ENCODE measurements at places on chromosomes 3 and 15.

DNA sequence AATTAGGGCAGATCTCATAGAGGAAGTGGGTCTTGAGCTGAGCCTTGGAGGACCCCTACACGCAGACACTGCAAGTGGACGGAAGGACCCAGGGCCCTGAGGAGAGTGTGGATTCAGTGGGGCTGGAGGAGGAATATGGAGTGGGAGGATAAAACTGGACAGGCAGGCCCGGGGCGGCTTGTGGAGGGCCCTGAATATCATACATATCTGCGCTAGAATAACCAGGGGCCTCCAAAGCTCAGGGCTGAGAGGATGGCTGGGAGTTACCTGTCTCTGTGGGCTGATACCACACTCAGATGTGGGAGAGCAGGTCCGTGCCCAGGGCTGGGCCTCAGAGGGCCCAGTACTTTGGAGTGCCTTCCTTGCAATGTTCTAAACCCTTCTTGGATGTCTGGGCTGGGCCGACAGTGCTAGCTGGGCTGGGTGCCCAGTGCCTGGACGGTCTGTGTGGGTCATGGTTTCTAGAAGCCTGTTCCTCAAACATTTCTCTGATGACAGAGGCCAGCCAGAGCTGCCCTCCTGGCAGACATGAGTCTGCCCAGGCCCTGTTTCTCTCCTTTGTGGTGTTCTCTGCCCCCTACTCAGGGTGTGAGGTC, 29.6 kb downstream of the CHRD start:
- DNase-seq = no peak

DNA sequence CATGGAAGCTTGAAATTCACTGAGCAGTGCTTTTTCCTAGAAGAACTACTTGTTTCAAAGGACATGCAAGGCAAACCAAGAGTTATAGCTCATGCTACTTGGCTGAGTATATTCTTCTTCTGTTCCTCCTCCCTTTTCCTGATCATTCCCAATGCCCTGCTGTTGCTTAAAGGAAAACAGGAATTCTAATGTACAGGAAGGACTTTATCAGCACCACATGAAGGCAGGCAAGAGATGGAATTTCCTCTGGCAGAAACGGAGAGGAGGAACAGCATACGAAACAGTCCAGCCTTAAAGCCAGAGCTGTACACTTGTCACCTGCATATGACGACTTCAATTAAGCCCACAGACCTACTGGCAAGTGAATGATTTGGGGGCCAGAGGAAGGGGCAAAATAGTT, 15.7 kb downstream of the MEIS2 start:
- DNase-seq = no peak

- DNase-seq = no peak
Observed at GRCh38 chr3:23292432-23292831, 89.3 kb downstream of the UBE2E2 start.

DNA sequence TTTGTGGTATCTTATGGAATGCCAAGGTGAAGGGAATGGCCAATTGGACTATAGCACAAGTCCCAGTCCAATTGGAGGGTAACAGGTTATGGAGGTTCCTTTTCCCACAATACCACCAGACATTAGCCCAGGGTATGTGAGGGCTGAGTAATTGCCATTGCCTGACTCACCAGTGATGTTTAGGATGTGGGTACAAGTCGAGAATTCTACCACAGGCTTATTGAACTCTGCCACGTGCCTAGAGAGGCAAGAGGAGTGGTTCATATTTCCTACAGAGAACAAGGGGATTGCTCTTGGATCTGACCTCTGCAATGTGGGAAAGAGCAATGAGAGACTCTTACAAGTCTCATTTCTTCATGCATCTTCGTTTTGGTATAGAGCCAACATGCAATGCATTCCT, 85.0 kb upstream of the XCR1 start:
- no peak for DNase-seq

GRCh38 chr3:109933576-109933975, 596.2 kb upstream of the DPPA4 start:
- DNase-seq = no peak

DNA sequence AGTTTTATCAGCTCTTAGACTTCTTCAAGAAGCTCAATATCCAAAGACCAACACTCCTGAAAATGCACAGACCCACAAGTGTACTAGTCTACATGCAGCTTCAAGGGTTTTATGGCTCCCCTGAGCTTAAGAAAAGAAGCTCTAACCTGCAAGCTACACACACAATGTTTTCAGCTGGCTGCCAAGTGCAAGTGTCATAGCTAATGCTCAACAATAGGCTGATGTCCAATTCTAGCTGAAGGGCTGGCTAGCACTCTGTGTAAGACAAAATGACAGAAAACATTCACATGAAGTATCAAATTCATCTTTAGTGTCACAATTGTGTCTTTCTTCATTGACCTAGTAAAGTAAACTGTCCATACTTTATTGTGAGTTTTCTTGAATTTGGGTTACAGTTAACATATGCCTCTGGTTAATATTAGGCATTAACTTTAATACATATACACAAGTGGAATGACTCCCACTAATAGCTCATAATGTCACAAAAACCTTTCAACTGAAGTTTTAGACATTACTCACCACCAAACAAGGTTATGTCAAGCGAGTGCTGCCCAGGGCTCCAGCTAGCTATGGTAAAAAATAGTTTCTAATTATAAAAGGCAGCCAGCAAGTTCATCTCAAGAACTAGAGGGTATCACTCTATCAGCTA, 15.1 kb downstream of the ABI3BP start:
- DNase-seq = no peak

GRCh38 chr15:47367726-47368390, 349.4 kb upstream of the SEMA6D start:
- no peak for DNase-seq

- no peak for DNase-seq
Observed at GRCh38 chr15:92920595-92921161, 20.6 kb downstream of the CHD2 start.

DNA sequence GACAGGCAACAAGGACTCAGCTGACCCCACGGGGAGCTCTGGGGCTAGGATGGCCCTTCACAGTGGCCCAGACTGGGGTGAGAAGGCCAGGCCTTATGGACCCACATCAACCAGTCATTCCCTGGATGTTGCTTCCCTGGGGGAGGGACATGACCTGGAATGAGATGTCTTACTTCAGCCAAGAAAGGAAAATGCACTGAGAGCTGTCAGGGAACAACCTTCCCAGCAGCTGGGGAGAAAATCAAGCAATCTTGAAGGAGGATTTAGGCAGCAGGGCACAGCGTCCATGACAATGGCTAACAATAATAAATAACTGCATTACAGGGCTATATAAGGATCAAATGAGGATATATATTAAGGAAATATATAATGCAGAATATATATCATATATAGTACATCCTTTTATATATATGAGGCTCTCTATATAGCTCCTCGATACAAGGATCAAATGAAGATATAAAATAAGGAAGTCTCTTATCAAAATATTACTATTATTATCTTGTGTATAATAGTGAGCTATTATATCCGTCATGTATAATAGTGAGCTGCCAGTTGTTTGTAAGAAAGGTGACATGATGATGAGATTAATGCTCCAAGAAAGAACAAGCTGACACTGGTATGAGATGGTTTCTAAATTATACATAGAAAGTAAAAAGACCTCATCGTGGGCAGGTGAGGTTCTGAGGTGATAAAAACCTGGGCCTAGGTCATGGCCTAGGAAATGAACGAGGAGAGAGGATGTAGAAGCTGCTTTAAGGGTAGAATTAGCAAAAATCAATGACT, 117.8 kb upstream of the LIPC start:
- DNase-seq = no peak

GRCh38 chr3:145032791-145033190, 1061.2 kb downstream of the DIPK2A start:
- no peak for DNase-seq

DNA sequence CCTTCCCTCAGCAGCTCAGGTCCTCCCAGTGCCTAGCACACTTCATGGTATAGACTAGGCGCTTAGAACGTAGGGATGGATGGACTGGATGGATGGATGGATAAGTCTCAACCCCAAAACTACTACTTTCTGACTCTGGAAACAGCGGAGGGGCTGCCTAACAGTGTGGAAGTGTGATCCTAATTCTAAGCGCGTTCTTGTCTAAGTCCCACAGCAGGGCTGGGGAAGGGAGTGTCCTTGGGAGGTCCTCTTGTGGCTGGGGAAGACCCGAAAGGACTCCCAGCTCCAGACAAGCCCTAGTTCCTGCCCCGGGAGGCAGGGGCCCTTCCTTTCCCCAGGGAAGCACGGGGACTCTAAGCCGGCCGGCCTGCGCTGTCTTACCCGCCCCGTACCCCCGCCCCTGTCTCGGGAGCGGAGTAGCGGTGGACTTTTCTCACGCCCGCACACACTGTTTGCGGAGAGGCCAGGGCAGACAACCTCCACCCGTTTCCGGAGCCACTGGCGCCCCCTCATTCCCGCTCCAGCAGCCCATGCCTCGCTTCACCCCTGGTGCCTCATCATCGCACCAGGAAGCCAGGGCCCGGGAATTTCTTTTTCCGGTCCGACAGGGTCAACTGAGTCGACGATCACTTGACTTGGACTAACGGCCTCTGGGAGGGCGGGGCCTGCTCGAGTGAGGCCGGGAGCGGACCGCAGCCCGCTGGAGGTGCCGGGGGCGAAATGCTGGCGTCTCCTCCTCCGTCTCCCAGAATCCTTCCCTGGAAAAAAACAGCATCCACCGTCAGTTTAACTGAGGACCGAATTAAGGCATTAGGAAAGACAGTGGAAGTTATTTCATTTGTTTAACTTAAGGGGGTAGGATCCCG, 133.3 kb downstream of the TBC1D2B start:
- no peak for DNase-seq

DNA sequence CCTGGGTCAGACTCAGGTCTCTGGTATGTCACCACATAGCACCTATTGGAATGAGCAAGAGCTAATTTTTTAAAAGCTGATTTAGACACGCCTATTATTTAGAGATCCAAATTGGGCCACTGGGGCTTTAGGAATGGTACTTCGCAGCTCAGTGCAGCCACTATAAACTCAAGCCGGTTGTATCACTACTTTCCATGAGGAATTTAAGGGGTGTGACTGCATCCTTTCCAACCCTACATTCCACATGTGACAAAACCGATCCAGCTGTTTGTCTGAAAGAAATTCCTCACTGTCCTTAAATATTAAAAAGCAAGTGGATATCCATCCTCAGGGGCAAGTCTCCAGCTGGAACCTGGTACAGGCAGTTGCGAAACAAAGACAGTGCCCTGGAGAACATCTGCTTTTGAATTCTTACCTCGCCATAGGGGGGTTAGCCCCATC, 12.8 kb downstream of the VGLL3 start:
- no peak for DNase-seq

GRCh38 chr3:188863999-188864406, 307.8 kb upstream of the TPRG1 start:
- DNase-seq = no peak

DNA sequence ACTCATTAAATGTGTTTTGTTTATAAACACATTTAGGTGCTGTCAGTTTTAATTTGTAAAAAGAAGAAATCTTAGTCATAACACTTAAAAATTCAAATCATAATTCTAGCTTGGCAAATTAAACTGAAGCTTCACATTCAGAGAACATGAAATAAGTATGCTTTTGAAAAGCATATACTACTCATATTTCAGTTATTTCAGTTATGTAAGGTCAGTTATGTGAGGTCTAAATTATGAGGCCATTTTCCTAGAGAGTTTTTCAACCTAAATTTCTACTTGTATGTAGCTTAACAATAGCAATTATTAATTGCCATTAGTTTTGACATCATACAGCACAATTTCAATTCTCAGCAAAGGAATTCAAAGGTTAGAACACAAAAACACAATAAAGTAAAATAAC, 465.0 kb downstream of the PLOD2 start:
- no peak for DNase-seq

DNA sequence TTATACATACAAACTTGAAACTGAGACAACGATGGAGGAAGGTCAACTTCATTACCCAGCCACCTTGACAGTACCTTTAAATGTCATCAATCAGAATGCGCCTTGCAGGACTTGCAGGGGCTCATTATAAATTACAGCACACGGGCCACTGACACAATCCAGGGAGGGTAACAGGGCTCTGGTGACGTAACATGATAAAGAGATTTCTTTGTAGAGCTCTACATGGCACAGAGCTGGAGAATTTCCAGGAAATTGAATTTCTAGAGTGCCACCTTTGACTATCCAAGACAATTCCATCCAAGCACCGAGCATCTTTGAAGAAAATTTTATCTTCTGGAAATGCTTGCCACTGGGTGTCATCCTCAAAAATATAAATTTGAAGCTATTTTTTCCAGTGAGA, 486.0 kb downstream of the FOXP1 start:
- DNase-seq = no peak

GRCh38 chr15:45157974-45158373, 28.2 kb downstream of the DUOX1 start:
- no peak for DNase-seq

DNA sequence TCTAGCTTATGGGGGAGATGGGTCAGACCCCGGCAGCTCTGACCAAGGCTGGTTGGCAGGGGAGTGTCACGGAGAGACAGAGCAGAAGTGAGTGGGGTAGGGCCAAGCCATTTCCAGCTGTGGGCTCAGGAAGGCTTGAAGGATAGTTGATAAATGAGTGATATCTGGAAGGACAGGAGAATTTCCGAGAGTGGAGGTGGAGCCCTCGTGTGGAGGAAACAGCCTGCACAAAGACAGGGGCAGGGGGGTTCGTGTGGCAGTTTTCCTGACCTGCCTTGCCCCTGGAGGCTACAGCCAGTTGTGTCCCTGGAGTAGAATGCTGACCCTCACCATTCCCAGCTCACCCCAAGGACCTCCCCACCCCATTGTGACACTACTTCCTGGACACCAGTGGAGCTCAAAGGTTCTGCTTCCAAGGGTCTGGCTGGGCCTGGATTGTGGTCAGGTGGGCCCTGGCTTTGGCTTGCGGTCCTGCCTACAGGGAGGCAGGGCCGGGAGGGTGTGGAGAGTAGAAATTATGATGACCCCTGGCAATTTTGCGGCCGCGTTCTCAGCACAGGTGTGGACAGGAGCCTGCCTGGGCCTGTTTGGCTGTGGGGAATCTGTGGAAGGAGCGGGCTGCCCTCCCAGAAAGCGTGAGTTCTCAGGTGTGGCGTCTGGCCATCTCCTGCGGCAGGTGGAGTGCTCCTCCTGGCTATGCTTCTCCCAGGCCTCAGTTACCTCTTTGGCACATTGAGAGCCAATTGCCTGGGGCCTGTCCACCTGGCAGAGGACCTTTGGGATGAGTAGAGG, at the start of gene SLC22A14:
TSS of gene SLC22A14 (plus strand) at position 400 of the 792 bp plus-strand sequence. CDS start 23,733 bp downstream, outside the sequence.
- DNase-seq = no peak

DNA sequence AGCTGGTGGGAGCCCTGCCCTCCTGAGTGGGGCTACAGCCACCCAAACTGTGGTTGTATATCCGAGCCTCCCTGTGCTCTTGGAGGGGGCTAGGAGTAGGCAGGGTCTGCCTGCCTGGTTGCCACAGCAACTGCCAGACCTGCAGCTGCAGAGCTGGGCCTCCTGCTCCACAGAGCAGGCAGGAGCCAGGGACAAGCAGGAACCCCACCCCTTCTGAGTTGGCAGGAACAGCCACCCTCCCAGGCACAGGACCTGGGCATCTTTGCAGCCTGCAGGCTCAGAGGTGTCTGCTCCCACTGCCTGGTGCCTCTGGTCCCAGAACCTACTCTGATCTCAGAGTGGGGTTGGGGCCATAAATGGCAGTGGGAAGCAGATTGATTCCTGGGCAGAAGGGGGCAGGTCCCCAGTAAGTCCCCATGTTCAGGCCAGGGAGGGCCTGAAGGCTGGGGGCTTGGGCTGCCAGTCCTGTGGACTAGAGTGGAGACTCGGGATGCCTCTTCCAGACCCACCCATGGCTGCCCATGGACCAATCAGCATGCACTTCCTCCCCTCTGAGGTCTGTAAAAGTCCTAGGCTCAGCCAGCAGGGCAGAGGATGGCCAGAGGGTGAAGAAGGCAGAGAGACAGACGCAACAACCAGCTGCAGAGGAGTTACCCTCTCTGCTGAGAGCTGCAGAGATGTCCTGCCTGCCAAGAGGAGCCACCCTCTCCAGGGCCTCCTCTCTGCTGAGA, 10.3 kb upstream of the LRRC31 start:
- DNase-seq = no peak
